ENCODE measurements at places on chromosomes 16 and 17. TPM values are rescaled to one million over a fixed set of nuclear protein-coding genes. Genes with fewer than 3 reads are reported as not detected.

The TLCD3A gene
- 8.4 TPM for total RNA-seq

The FBXO31 gene
- 38.8 TPM for total RNA-seq

The GDPD1 gene
- total RNA-seq = 2.5 TPM

The PRAC2 gene
- not detected for total RNA-seq

The SMIM36 gene
- total RNA-seq = not detected

The CFAP97D1 gene
- not detected for total RNA-seq

The WDR59 gene
- 74.6 TPM for total RNA-seq

The FAM83G gene
- 4.7 TPM for total RNA-seq

The DNASE1L2 gene
- total RNA-seq = 1.5 TPM

The CA5A gene
- not detected for total RNA-seq

The CRYBA1 gene
- not detected for total RNA-seq

The KRTAP16-1 gene
- total RNA-seq = not detected

The SLFN14 gene
- total RNA-seq = not detected
